Stimulated activated CD8-positive, alpha-beta memory T cell treated with anti-CD3 and anti-CD28 coated beads, Interleukin-12 subunit alpha, Interleukin-12 subunit beta, amount 100 ng/mL, for 1 hour (primary cell): ENCODE measurements at places on chromosomes 12 and 14.

GRCh38 chr12:55720071-55720564, at the start of gene RDH5:
RDH5 (plus strand) TSS chr12:55720393; CDS start chr12:55721185, 792 bp downstream.
- no peak for DNase-seq

GRCh38 chr12:77720258-77720657, 110.4 kb upstream of the NAV3 start:
- no peak for DNase-seq

DNA sequence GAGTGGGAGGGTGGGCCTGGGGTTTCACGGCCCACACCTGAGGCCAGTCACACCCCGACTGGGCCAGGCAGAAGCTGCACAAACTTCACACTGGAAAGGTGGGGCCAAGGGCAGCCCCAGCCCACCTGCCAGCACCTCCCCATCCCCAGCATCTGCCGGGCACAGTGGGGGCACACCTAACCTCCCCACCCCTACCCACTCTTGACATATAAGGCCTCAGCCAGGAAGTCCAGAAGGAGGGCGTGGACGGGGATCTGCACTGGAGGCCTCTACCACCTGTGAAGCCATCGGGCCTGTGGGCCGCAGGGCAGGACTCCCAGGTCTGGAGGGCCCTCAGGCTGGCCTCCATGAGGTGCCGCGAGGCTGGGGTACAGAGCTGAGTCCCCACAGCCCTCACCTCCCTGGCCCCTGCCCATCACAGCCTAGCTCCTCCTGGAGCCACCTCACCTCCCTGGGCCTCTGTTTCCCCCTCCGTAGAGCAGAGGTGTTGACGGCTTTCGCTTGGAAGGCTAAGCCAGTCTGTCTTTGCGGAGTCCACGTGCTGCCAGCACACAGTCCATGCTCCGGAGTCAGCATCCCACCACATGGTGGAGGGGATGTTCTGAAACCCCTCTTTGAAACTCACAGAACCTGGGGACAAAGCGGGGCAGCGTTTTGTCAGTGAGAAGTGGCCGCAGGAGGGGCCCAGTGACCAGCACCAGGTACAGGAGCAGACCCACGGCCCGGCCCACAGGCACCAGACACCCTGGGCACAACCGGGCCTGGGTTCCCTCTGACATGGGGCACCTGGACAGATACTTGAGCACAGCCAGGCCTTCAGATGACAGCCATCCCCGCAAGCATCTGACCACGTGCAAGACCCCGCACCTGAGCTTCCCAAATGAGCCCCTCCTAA, 38.2 kb upstream of the INF2 start:
- DNase-seq, result no peak

DNA sequence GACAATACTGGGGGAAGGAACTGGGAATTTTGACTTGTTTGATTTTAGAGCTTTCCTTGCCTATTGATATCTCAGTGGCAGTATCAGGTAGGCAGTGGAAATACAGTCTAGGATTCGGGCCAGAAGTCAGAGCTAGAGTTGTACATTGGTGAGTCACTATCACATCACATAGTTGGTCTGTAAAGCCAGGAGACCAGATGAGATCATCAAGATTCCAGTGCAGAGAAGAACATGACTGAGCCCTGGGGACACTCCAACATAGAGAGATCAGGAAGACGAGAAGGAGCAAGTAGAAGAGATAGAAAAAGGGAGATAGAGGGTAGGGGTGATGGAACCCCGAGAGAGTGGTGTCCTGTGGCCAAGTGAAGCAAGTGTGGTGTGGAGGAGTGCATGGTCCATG, 46.6 kb upstream of the NR1H4 start:
- DNase-seq, result no peak

DNA sequence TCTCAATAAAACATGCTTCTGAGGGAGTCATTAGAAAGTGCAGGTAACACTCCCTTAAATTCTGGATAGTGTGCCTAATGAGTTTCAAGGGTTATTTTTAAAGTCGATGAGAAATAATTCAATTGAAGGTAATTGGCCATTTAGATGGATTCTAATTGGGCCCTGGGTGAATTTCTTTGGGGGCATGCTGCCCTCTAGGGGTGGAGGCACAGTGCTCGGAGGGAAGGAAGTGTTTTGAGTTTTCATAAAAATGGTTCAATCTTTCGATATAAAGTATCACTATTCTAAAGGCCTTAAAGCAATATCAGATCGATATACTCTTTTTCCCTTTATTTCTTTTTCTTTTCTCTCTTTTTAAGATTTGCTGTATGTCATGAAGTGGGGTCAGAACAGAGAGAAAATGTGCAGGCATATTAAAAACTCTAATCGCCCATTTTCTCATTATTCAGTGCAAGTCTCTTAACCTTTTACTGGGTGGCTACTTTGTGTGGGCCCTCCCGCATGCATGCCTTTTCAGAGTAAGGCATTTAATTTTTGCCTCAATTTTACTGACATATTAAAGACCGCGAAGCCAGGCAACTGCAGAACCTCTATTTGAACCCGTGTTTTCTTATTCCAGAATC, 25.5 kb downstream of the NKX2-8 start:
- no peak for DNase-seq

DNA sequence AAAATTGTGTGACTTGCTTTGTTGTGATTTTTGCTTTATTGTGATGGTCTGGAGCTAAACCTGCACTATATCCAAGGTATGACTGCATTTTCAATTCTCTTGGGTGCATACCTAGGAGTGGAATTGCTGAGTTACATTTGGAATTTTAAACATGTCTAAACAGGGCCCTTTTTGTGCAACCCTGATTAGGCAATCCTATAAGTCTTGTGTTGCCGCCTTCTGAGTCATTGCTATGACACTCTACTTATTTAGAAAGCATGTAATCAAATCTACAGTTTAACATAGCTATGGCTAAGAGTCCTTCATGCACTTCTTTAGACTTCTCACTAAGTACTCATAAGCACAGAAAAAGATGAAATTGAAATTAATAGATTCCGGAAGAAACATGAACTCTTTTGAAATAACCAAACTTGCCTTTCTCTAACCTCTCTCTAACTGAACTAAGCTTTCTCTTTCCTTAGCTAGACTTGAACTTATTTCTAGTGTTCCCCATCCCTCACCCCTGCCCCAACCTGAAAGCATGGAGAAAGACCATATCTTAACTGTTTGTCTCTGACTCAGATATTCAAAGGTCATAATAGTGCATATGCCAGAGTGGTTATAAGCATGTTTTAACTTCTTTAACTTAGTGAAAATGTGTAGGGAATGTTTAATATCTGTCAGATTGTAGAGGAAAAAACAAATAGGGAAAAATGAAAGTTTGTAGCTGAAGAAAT, 203.0 kb downstream of the SNAPC1 start:
- DNase-seq, result no peak

DNA sequence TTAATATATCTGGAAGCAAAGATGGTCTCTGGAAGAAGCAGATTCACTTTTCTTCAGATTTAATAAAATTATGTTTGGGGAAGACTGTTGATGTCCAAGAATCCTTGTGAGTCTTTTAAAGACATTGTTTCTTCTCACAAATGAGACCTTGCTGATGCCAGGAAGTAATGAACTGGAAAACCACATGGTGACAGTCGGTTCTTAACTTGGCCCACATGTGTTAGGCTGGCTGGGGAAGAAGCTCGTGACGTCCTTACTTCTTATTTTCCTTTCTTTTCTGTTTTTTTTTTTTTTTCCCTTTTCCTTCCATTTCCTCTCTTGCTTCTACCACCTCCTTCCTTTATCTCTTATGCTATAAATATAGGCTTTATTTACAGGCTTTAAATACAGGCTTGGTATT, 950.2 kb downstream of the BCL11B start:
- no peak for DNase-seq

DNA sequence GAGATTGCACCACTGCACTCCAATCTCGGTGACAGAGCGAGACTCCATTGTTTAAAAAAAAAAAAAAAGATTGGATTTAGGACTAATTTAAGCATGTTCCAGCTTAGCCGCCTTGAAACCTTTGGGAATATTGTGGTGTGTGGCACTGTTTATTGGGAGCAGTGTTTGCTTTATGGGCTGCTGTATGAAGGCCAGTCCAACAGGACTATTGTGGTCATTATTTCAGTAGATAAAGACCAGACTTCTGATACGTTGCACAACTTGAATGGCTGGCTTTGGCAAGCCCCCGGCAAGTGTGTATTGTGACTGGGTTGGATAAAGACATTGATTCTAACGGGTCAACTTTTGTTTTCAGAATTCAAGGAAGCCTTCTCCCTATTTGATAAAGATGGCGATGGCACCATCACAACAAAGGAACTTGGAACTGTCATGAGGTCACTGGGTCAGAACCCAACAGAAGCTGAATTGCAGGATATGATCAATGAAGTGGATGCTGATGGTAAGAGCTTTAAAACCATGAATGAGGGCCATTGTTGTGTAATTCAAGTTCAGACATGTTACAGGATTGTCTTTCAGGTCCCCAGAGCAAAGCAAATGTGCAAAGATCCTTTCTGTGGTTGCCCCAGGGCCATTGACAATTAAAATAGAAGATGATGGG, 4.2 kb downstream of the CALM1 start:
- DNase-seq, result no peak

DNA sequence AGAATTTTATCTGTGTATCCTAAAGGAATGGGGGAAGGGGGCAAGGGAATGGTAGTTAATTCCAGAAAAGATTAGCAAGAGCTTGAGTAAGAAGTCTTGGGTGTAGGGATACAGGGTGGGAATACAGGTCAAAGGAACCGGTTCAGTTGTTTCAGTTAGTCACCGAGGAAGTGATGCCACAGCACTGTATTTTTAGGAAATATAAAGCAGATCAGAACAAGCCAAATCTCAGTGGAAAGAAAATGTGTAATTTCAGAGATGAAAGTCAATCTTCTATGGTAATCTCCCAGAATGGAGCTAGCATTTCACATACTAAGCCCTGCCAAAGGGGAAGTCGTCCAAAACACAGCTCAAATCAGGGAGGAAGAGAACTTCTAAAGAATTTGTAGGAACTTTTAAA, 4.7 kb upstream of the TUBA1C start:
- DNase-seq, result no peak

GRCh38 chr14:72788255-72788654, 105.6 kb downstream of the DPF3 start:
- no peak for DNase-seq
